ENCODE measurements at places on chromosomes 6 and 20. TPM values are rescaled to one million over a fixed set of nuclear protein-coding genes. Genes with fewer than 3 reads are reported as not detected.

DNA sequence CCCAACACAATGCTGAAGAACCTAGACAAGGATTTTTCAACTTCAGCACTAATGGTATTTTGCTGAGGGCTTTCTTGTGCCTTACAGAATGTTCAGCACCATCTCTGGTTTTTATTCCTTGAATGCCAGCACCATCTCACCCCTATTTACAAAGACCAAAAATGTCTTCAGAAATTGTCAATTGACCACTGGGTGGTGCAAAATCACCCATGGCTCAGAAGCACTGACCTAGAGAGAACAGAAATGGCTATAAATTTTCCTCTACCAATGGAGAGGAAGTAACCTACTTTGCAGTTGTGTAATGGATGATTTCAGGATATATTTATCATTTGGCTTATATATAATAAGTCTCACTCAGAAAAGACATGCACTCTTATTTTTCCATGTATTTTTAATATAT is 431.0 kb upstream of the IRAK1BP1 start:
- DNase-seq: no peak

GRCh38 chr6:3467996-3468395 is 11.1 kb upstream of the SLC22A23 start:
- no peak for DNase-seq

NFKBIE gene
- polyA plus RNA-seq: 5.5 TPM

- DNase-seq: no peak
These were observed 29.3 kb upstream of the XRN2 start for GRCh38 chr20:21273755-21274386.

MEI4 gene
- polyA plus RNA-seq: 0.01 TPM

- DNase-seq: no peak
These were observed 84.8 kb upstream of the MRPS10 start for GRCh38 chr6:42302411-42302810.

DNA sequence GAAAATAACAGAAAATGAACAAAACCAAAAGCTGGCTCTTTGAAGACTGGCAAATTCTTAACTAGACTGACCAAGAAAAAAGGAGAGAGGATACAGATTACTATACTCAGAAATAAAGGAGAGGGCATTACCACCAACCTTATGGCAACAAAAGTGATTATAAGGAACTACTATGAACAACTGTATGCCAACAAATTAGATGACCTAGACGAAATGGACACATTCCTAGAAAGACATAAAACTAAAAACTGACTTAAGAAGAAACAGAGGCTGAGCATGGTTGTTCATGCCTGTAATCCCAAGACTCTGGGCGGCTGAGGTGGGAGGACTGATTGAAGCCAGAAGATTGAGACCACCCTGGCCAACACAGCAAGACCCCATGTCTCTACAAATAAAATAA is 33.5 kb downstream of the TRPC4AP start:
- DNase-seq: no peak

- no peak for DNase-seq
These were observed 295.2 kb downstream of the QKI start for GRCh38 chr6:163709693-163710092.

DNA sequence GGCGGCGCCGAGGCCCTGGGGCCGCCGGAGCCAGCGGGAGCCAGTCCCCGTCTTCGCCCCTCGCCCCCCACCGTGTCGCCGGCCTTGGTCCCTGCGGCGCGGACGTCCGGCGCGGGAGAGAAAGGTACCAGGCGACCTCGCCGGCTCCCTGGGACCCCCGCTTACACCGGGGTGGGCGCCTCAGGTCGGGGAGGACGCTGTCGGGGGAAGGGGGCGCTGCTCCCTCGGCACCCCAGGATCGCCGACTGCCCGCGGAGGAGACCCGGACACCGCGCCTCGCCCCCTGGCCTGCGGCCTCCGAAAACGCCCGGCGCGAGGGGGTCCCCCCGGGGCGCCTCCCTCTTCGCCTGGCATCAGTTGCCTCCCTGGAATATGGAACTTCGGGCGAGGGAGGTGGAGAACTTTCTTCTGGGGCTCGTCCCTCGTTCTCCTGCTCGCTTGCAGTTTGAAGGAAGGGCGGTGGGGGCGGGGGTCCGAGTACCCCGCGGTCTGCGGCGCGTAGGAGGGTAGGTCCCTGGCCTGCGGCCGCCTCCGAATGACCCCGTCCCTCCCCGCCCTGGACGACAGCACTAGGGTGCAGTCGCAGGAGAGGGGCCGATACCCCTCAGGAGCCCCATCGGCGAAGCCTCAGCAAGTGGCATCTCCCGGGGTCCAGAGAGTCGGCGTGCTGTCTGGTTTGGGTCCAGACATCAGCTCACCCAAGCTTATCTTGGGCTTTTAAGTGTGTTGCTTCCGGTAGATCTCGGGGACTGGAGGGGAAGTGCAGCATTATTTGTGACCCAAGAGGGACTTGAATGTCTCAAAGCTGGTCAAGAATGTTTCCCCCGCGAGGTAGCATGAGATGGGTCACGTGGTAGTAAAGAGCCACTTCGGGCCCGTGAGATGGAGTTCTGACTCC is 549 bp downstream of the ANKRD6 start:
- DNase-seq: no peak

- DNase-seq: no peak
These were observed 2.9 kb downstream of the STAU1 start for GRCh38 chr20:49185071-49185761.

DNA sequence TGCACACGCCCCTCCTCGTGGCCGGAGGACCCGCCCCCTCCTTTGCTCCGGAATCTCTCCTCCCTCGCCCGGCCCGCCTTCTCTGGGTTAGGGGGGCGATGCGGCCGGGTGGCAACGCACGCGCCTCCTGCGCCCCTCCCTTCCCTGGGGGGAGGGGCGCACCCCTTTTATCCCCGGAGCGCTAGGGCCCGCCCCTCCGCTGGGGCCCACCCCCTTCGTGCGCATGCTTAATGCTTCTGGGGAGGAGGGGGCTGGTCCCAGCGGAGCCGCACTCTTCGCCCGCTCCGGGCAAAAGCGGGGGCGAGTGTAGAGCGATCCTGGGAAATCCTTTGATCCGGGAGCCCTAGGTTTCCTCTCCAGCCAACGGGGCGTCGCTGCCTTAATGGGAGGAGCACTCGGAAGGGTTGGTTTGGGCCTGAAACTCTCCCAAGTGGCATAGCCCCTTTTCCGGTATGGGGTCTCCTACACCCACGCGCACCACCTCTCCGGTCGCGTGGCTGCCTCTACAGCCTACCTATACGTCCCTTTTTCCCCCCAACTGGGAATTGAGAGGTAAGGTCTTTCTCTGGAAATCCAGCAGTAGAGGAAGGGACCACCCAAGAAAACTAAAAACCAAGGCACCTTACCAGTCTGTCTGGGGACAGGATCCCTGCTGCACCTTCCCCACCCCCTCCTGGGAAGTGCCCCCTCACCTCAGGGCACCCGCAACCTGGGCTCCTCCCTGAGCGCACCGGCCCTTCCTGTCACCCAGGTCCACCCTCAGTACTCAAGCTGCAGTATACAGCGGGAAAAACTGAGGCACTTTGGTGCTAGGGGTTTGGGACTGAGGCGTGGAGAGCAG is 2.1 kb downstream of the SOX12 start:
- DNase-seq: peak; percentile 86

- DNase-seq: no peak
These were observed 17.1 kb downstream of the NPEPL1 start for GRCh38 chr20:58709703-58710039.

HLA-DQB1 gene
- 36.1 TPM for polyA plus RNA-seq

Measured in urinary bladder (tissue), 4 donors.